ENCODE measurements at places on chromosomes 4 and X.

DNA sequence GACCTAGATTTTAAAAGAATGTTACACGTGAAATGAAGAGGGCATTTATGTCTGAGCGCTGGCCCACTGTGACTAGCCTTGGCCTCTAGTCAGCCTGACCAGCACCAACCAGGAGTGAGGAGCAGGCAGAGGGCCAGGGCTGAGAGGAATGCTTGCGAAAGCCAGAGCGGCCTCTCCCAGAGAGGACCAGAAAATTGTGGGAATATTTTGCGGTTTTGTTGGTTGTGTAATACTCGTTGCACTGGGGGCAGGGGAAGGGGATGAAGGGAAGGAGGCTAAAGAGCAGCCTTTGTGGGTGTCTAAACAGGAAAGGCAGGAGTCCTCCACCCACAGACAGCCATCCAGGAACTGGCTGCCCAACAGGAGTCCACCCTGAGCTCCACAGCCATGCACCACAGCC is 3.8 kb downstream of the GABRE start:
- no peak for DNase-seq

- DNase-seq = no peak
These were observed at the start of gene MAGEB1 for GRCh38 chrX:30246769-30247489. Gene MAGEB1, plus strand, starts transcription at chrX:30247146. Its CDS starts 3,348 bp downstream, at chrX:30250494.

DNA sequence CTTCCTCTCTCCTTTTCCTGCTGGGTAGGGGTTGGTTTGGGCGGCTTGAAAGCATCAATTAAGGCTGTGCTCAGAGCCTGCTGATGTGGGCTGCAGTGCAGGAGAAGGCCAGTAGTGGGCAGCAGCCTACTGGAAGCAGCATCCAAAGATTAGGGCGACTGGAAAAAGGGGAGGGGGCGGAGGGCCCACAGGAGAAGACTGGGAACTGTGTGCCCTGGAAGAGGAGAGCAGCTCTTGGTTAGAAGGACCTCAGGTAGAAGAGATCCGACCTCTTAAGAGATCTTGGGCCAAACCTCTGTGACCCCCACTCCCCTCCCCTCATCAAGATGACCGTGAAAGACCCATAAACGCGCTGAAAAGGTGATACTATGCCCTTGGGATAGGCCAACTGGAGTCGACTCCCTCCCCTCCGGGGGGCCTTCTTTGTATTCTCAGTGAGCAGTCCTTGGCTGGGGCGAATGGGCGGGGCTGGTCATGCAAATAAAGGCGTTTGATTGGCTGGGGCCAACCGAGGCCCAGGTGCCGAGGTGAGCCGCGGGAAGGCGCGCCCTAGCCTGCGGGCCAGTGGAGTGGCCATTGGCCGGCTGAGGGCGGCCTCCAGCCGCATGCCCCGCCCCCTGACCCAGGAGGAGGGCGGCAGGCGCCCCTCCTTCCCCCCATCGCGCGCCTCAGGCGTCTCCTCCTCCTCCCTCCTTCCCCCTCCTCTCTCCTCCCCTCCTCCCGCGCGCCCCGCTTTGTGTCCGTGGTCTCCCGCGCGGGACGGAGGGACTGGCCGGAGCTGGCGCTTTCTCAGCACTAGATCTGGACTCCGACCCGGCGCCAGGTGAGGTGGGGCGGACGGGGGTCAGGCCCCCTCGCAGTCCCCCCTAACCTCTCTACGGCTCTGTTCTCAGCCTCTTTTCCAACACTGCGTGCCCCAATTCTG is 10.1 kb downstream of the DLG3 start:
- DNase-seq = no peak

- DNase-seq = no peak
These were observed 405.6 kb downstream of the FAM47A start for GRCh38 chrX:33726281-33727160.
